ENCODE measurements at places on chromosomes 2 and 18. TPM values are rescaled to one million over a fixed set of nuclear protein-coding genes. Genes with fewer than 3 reads are reported as not detected.

Gene NEUROD1
- not detected for total RNA-seq

Gene PLEKHA3
- 19.2 TPM for total RNA-seq

Gene ANKRD30B
- total RNA-seq, result not detected

Gene GRB14
- total RNA-seq, result not detected

Gene GPBAR1
- total RNA-seq, result 0.44 TPM

Gene NAGK
- total RNA-seq, result 211 TPM

Gene HADHA
- 150 TPM for total RNA-seq

Gene NEU2
- total RNA-seq, result not detected

Gene SERPINB10
- not detected for total RNA-seq

Gene ANO7
- total RNA-seq, result 0.46 TPM

Gene PCARE
- not detected for total RNA-seq

Gene ACOXL
- 0.81 TPM for total RNA-seq

Gene DSC2
- total RNA-seq, result not detected

Gene CNNM4
- total RNA-seq, result 5.9 TPM

Gene DOCK10
- total RNA-seq, result 68.2 TPM

Gene KLHL41
- total RNA-seq, result not detected

Gene APCDD1
- not detected for total RNA-seq

Gene OTOS
- total RNA-seq, result not detected

Gene REG3G
- not detected for total RNA-seq

Gene TXNDC2
- total RNA-seq, result not detected

Gene DSG3
- total RNA-seq, result not detected

Gene ZBTB7C
- total RNA-seq, result not detected

Gene SNTG2
- total RNA-seq, result not detected

Gene RAMP1
- total RNA-seq, result 0.42 TPM

Gene CCDC141
- total RNA-seq, result 0.07 TPM

Gene IL36B
- not detected for total RNA-seq

Gene SERPINB3
- not detected for total RNA-seq

Gene RSAD2
- not detected for total RNA-seq

Gene RASGRP3
- total RNA-seq, result 8.7 TPM

Gene ING5
- total RNA-seq, result 65.4 TPM

Gene POLR1B
- total RNA-seq, result 45.1 TPM

Gene ASXL3
- 3.9 TPM for total RNA-seq

Gene CTAGE1
- total RNA-seq, result not detected

Gene HDAC4
- 16.3 TPM for total RNA-seq

Gene PIAS2
- 35.7 TPM for total RNA-seq

Gene GPR45
- not detected for total RNA-seq

Gene SLC23A3
- total RNA-seq, result 6.7 TPM

Gene SCG2
- total RNA-seq, result not detected

Gene TNS1
- not detected for total RNA-seq

Gene SP140
- total RNA-seq, result 6.4 TPM

Gene GRHL1
- total RNA-seq, result 2.5 TPM

Gene DNER
- not detected for total RNA-seq

Gene GPAT2
- total RNA-seq, result not detected

Gene PHOSPHO2
- total RNA-seq, result 2.9 TPM

Gene FAM124B
- total RNA-seq, result not detected

Gene POTEI
- total RNA-seq, result 0.44 TPM

Gene ATP6V1B1
- total RNA-seq, result not detected

Gene DSC1
- not detected for total RNA-seq

Gene ABHD3
- total RNA-seq, result 185 TPM

Gene IMPA2
- total RNA-seq, result 55.8 TPM

Gene UGT1A8
- total RNA-seq, result not detected

Gene SCN1A
- total RNA-seq, result not detected

Measured in OCI-LY7 (cell line).